Cardiac muscle cell (in vitro differentiated cells and primary cell): ENCODE measurements at places on chromosomes 11 and 22.

GRCh38 chr11:78402847-78403246 lies 14.8 kb downstream of the GAB2 start:
- no peak for DNase-seq

DNA sequence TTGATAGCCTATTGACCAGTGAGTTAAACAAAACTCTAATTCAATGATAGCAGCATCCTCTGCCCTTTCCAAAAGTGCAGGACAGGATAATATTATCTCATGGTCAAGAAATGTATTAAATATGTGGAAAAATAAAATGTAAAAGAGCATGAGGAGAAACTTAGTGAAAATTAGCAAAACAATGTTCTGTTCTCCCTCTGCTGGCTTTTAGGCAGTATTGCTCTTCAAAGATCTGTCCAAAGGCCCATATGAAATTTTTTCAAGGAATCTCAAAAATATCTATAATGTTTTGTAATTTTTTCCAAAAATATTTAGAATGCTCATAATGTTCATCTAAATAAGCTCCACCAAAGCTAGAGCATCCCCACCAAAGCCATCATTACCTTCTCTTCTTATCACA lies 8.3 kb upstream of the ARL14EP start:
- DNase-seq = peak; percentile 15

DNA sequence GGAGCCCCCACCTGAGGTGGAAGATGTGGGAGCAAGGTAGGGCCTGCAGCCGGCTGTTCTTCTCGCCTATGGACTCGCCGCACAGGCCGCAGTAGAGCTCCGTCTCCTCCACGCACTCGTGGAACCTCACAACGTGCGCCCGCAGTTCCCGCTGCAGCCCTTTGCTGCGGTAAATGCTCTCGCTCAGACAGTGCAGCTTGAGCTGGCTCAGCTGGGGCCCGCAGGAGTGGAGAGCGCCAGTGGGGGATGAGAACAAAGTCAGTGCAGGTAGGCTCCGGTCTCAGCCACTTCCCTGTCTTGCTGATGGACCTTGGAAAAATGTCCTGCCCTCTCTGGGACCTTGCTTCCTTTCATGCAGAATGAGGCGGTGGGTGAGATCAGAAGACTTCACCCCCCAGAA lies 10.2 kb downstream of the RAPSN start:
- DNase-seq = no peak

DNA sequence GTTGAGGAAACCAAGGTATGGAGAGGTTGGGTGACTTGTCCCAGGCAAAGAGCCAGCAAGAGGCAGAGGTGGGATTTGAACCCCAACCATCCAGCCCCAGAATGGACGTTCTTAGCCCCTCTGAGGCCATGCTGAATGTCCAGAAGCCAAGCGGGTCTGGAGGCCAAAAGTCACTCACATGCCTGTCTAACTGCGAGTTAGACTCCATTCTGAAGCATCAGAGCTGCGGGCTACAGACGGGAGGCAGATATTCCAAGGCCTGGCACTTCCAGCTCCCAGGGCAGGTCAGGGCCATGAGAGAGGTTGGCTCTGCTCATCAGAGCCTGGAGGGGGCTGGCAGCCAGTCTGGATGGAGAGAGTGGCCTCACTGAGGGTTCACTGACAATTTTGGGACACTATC lies 616.5 kb downstream of the BRD1 start:
- DNase-seq = no peak

- DNase-seq = no peak
Observed at GRCh38 chr11:41714101-41714500, 254.6 kb upstream of the LRRC4C start.

DNA sequence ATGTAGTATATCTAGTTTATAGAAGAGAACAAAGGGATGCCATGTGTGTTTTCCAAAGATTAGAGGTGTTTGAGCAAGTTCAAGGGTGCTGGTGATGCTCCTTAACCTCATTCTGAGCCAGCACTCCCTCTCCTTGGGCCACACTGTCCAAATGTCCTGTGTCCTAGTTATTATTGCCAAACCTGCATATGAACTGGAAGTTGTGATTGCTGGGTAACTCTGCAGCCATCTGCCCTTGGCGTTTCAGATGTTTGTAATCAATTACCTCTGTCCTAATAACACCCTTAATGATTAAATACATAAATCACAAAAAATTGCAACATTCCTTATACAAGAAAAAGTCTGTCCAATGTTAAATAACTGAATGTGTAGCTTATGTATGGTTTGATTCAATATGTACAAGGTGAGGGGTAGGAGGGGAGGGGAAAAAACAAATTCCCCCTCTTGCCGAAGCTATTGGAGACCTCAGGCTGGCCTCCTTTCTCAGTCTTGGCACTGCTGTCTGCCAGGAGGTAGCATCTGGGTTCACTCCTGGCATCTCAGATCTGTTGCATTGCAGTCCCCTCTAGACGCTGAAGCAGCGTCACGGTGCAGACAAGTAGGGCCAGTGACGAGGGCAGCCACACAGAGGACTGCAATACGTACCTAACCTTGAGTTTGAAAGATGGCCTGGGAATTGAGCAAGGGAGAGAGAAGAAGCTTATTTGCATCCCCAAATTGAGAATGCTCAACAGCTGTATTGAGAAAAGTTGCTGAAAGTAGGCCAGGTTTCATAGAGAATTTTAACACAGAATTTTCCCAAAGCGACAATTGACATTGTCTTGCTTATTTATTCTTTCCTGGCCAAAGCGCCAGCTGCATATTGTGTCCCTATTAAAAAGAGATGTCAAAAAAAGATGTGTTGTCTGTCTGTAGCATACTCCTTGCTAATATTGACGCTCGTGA lies 89.6 kb upstream of the ARHGAP32 start:
- DNase-seq = no peak

DNA sequence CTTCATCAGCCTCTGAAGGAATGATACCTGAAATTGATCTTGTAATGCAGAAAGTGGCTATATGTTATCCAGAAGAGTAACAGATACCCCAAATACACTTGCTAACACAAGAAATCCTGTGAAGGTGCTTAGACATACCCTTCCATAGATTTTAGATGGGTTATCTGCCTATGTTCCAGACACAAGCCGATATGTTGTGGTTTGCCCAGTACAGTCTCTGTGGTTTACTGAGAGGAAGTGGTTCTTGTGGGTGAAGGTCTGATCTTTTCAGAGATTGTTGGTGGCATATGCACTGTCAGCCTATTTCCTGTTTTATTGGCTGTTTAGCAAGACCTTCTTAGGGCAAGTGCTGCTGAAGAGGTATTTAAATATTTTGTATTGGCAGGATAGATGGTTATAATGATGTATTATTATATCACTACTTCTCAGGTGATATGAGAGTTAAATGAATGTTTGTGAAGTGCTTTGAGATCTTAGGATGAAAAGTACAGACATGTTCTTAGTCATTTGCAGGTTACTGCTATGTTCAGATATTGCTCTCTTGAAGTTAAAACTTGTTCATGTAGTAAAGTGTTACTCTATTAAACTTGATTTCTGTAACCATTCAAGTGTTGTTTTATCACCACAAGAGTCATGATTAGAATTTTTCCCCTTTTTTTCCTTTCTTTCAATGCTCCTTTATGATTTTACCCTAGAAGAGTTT lies 8.2 kb downstream of the ARHGEF12 start:
- peak; percentile 42 for DNase-seq
